ENCODE measurements at places on chromosomes 11 and 22.

- DNase-seq, result no peak
Measured at GRCh38 chr11:117882311-117882905, 6.0 kb upstream of the FXYD6 start.

- no peak for DNase-seq
Measured at GRCh38 chr11:12784987-12785386, 110.8 kb downstream of the TEAD1 start.

- DNase-seq, result no peak
Measured at GRCh38 chr11:29482510-29482909, 534.3 kb downstream of the KCNA4 start.

- DNase-seq, result peak; percentile 41
Measured at GRCh38 chr22:50250555-50251476, at the start of gene HDAC10. TSS of gene HDAC10 (minus strand) at chr22:50251265. CDS start at chr22:50251032, 233 bp downstream.

GRCh38 chr22:43658823-43659222, 153.3 kb downstream of the EFCAB6 start:
- no peak for DNase-seq

GRCh38 chr11:17273668-17274282, 2.8 kb upstream of the NUCB2 start:
- DNase-seq, result no peak
